Type B pancreatic cell (in vitro differentiated cells): ENCODE measurements at places on chromosomes 7 and 10.
A peak's percentile ranks its signal among the peaks of the same experiment; 100 is the strongest.

GRCh38 chr10:126939706-126940105 is 34.5 kb downstream of the DOCK1 start:
- no peak for DNase-seq

DNA sequence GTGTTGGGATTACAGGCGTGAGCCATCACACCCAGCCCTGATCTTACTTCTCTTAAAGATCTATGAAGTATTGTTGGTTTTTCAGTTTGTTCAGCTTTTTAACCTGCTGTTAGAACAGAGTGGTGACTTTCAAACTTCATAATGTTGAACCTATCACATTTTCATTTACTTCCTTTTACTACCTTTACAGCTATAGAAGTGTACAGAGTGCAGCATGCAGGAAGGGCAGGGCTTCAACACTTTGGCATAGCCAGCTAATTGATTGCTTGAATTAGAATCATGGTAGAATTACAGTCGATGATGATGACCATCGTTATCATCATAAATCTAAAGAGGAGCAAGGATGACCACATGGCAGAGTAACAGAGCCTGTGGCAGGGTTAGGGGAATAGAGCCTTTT is 55.5 kb downstream of the AOAH start:
- no peak for DNase-seq

GRCh38 chr10:131212763-131213325 is 98.7 kb downstream of the TCERG1L start:
- peak; percentile 50 for DNase-seq

GRCh38 chr7:14822481-14822854 is 80.1 kb downstream of the DGKB start:
- DNase-seq: no peak

DNA sequence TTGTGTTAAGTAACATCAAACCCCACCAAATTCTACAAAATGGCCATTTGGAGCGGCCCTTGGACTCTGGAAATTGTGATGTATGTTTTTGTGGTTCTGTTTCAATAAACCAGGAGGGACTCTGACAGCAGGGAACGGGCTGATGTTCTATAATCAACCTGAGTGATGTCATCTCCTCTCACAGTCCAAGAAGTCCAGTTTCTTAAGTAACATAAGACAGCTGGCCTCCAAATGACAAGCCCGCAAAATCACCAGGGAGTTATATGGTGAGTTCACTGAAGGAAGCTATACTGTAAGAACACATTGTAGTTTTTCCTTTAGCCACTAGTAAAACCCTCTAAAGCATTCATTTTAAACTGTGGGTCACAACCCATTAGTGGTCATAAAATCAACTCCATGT is 34.0 kb downstream of the GOT1 start:
- no peak for DNase-seq

GRCh38 chr7:133983685-133984419 is 143.3 kb upstream of the LRGUK start:
- no peak for DNase-seq
